HS-5 (cell line): ENCODE measurements at places on chromosomes 16 and 17.

DNA sequence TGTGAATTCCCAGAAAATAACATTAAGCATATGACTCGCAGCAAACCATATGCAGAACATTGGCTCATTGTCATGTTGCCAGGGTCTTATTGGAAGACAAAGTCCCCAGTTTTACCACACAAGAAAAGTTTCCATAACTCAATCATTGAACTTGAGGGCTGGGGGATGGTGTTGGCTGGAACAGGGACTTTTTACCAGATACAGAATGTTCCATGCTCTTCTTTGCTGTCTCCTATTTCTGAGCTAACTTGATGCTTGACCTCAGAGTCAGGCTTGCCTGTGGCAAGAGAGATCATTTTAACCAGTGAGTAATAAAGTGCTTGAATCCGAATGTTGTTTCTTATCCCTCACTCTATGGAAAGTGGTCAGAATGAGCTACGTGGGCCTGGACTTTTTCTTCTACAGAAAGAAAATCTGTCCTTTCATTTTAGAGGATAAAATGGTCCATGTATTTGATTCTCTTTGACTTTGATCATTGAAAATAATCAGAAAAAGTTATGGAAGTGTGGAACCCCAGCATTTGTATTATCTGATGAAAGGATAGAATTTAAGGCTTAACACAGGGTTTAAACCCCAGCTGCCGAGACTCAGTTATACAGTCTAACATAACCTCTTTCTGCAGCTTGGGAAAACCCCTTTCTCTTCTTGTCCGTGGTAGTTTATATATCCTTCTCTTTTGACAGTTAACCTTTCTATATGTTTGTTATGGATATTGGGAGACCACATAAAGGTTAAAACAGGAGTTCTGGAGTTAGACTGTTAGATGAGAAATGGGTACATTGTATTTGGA lies 67.0 kb downstream of the TUBD1 start:
- no peak for DNase-seq

DNA sequence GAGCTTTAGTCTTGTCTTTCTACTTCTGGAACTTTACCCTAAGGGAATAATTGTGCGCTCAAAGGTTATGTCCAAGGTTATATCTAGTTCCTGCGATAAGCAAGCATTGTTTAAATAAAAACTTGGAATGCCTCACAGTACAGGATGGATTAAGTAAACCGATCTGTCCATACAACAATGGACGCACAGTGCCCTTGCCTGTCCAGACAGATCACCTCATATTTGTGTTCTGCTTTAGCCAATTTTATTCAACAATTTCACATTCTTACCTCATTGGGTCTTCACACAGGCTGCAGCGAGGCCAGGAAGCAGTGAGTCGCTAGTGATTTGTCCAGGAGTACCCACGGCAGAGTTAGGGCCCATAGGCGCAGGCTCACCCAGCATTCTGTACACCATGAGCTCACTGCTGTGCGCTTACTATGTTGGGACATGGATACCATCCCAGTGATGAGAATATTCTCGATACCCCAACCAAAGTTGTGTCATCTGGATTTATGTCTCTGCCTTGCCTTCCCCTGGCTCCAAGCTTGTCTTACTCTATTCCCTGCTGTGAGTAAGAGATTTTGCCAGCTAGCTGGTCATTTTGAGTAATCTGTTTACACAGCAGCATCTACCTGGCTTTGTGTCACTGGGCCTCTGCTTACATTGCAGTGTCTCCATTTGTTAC lies 39.8 kb downstream of the USP43 start:
- DNase-seq = no peak

DNA sequence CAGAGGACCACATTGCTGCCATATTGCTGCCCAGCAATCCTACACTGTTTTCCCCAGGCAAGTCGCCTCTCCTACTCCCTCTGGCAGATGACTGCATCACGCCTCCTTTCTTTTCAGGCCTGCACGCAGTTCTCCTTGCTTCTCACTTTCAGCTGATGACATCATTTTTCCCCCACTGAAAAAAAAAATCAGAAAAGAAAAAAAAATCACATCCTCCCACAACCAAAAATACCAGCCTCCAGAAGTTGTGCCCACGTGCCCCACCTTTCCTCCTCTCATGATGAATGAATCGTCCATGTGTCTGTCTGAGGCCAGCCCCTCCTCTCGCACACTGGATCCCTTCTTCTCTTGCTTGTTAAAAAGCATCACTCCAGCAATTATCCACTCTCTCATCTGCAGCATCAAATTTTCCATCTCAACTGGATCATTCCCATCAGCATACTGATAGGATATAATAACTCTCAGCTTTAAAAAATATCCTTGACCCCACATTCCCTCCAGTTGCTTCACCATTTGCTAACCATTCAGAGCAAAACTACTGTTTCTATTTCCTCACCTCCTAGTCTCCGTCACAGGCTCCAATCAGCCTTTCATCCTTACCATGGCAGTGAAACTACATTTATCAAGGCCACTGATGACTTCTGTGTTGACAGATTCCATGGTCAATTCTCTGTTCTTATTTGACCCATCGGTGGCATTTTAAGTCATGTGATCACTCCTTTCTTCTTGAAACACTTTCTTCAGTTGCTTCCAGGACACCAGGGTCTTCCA lies 30.1 kb upstream of the DYNLL2 start:
- DNase-seq = no peak

- peak; percentile 4 for DNase-seq
These were observed 483 bp downstream of the RPA1 start for GRCh38 chr17:1830288-1830687.

DNA sequence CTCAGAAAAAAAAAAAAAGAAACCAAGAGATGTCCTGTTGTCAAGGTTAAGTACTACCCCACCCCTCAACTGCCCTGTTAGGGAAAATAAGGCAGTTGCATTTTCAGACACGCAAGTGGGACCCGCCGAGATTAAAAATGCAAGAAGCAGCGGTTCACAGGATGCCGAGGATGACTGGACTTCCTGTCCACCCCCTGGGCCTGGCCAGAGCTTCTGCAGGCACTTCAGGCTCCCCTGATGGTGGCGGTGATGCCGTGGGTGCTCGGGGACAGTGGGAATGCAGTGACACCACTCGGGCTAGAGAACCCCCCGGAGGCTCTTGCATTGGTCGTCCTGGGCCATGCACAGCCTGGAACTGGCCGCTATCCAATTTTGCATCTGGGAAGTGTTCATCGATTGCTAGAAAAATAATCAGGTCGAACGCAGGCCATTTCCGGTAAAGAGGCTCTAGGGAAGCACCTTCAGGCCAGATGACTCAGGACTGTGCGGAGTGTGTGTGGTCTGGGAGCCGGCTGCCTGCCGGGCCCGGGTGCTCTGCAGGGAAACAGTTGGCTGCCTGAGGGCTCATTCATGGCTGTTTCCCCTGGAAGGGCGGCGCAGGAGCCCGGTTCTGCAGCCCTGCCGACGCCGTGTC lies 13.4 kb upstream of the CRISPLD2 start:
- no peak for DNase-seq
